Cortex of kidney (tissue), 1 donor: ENCODE measurements at places on chromosomes 11 and 22.

DNA sequence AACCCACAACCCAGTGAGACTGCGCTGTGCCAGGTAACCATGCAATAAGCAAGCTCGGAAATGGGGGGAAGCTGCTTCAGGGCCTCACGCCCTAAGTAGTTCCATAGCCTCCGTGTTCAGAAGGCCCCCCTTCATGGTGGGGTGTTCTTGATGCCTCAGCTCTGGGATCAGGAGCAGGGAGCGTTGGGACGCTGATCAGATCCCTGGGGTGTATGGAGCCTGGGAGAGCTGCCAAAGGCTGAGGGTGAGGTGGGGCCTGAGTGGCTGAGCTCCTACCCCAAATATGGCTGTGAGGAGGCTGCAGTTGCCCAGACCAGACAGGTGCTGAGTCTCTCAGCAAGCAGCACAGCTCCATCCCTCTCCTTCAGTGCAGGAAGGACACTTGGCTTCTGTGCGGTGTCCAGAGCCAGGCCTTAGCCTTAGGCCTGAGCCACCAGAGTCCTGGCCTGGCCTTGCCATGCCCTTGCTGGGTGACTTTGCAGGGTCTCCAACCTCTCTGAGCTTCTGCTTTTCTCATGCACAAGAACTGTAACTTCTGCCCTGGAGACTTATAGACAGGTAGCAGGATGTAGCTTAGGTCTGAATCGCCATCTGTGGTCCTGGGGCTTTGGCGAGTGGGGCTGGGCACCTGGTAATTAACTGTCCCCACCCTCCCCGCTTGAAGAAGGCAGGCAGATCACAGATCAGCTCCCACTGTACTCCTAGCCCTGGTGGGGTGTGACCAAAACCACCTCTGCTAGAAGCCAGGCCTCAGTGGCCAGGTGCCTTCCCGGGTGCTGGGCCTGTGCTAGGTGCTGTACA, 5.3 kb downstream of the MMP11 start:
- no peak for DNase-seq

- no peak for DNase-seq
Observed at GRCh38 chr22:46066691-46067090, 83.6 kb upstream of the PPARA start.

DNA sequence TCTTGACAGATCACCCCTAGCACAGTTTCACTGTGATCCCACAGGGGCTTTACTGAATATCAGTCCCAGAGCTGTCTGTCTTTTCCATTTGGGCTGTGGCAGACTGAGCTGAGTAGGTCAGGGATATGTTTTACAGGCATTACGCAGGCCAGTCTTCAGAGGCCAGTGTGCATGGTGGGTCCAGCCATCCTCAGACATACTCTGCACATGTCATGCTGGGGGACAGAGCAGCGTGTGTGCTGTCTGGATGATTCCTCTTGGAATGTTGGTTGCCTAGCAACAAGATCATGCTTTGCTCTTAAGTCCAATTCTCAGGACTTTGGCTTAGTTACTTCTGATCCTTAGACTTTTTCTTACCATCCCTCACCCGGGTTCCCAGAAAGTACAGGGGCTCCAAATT, 736.5 kb downstream of the DLG2 start:
- no peak for DNase-seq

- no peak for DNase-seq
Observed at GRCh38 chr22:44587737-44588310, 89.8 kb upstream of the RTL6 start.

DNA sequence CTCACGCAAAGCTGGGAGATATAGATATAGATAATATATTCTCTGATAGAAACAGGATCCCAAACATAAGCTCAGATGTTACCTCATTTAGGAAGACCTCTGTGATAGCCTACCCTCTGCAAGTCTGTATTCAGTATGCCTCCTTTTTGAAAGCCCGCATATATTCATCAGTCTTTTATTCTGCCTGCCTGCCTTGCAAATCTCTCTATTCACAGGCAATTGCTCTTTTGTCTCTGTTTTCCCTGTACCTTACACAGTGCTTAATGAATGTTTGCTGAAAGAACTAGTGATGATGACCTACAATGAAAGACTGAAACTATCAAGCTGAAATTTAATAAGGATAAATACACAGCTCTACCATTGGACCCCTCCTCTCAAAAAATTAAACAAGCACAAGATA, 18.4 kb downstream of the DEUP1 start:
- no peak for DNase-seq

DNA sequence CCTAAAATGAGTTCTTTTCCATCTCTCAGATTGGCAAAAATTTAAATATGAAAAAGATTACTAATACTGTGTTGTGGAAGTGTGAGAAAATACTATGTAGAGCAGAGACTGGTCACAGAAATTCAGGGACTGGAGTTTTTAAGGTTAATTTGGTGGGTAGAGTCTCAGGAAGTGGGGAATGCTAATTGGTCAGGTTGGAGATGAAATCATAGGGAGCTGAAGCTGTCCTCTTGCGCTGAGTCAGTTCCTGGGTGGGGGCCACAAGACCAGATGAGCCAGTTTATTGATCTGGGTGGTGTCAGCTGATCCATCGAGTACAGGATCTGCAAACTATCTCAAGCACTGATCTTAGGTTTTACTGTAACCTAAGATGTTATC, 29.4 kb upstream of the TMEM86A start:
- DNase-seq, result no peak

DNA sequence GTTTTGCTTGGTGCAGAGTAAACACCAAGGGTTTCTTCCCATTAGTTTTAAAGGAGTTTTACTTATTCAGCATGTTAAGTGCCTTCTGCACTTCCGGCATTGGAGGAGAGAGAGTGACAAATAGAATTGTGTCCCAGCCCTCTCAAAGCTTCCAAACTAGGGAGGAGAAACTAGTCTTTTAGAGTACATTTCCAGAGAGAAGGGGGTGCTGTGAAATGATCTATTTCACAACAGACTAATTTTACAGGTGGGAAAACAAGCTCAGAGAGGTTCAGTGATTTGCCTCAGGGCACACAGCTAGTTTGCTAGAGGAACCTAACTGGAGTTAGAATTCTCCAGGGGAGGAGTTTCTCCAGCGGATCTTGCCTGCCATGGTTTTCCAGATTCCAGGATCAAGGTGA, 12.6 kb downstream of the MPST start:
- no peak for DNase-seq

DNA sequence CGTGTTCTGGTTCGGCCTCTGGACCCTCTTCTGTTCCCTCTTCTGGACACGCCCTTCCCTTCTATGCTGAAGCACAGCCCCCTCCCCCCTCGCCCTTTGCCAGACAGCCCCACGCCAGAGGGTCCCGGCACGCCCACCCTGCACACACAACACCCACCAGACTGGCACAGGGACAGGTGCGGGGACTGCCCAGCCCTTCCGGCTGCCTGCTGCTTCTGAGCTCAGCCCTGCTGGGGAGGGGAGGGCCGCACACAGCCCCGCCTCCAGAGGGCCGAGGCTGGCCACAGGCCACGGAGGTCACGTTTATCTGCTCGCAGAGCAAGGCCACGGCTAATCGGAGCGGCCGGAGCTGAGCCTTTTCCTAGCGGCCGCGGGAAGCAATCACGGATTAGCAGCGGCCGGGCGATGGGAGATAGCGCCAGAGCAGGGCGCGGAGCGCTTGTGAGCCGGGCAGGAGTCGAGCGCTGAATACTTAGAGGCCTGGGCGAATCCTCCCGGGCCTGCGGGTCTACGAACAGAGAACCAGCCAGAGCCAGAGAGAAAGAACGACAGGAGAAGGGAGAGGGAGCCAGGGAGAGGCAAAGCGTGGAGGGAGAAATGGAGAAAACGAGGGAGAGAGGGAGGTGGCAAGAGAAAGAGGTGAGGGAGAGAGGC, 21.5 kb downstream of the OTUB1 start:
- no peak for DNase-seq

DNA sequence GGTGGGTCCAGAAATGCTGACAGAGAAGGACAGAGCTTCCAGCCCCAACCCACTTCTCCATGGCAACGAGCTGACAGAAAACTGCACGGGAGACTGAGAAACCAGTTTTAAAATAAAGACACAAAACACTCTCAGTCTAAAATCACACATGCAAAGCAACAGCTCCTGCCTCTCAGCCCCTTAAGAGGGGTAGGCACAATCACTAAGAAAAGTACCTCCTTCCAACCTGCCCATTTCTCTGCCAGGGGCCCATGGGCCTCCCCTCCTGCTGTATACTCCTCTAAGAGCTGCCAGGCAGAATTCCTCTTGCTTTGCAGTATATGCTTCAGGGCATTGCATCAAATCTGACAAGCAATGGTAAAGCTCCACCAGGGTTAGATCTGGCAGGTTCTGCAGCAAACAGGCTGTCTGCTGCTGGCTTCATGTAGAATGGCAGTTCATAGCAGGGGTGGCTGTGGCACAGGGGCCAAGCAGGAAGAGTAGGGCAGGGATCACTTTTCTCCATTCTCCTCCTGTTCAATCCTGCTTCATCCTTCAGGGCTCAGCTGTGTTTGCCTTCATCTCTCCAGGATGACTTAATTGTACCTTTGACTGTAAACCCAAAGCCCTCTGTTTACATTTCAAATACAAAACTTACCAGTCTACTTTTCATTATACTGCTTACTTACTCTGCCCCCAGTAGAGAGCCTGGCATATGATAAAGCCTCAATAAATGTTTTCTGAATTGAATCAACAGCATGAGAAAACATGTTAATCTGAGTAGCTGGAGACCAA, 77.7 kb downstream of the KCNC1 start:
- DNase-seq, result no peak

GRCh38 chr11:71908218-71908617, 20.2 kb downstream of the XNDC1N start:
- no peak for DNase-seq

DNA sequence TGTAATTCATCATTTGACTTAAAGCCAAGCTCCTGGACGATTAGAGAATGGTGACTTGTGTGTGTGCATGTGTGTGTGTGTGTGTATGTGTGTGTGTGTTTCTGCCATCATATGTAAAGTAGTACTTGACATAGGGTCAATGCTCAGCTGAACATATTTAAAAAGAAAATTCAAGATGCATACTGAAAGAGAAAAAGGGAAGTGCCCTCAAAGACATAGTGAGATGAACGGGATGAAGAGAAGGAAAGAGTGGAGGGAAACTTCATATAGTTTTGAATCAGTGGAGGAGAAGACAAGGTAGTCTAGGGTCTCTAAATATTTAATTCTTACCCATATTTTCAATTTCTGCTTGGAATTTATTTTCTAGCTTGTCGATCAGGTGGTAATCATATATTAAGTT, 4.0 kb downstream of the TCN1 start:
- no peak for DNase-seq

DNA sequence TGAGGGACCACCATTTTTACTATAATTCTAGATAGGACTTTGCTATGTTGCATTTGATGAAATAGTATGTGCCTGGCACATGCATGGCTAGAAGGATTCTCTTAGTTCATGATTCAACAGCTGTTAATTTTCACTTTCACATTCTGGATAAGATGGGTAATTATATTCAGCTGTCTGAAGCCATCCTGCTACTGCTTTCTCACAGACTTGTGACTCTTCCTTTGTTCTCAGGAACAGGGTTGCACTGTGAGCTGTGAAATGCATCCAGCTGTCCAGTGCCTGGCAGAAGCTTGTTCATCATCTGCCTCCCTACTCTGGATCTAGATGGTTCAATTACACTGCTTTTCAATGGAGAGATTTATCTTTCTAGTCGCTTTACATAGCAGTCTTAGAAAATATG, 610.1 kb upstream of the ANO5 start:
- DNase-seq, result no peak

DNA sequence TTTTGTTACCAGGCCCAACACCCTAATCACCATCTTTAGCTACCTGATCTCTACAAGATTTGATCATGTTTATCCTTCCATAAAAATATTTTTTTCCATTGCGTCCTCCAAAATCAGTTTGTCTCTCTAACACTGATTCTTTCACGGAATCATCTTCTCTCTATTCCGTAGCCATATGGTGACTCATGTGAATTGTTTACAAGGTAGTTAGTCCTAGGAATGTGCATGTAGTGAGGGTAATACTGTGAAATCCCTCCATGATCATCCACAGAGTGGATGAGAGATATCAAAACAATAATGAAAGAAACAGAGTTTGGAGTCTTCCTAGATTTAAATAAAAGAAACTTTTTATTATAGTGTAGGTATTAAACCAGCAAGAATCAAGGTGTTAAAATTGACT, 230.2 kb downstream of the METTL15 start:
- DNase-seq, result no peak

GRCh38 chr11:45881708-45882368, 3.6 kb upstream of the MAPK8IP1 start:
- no peak for DNase-seq

DNA sequence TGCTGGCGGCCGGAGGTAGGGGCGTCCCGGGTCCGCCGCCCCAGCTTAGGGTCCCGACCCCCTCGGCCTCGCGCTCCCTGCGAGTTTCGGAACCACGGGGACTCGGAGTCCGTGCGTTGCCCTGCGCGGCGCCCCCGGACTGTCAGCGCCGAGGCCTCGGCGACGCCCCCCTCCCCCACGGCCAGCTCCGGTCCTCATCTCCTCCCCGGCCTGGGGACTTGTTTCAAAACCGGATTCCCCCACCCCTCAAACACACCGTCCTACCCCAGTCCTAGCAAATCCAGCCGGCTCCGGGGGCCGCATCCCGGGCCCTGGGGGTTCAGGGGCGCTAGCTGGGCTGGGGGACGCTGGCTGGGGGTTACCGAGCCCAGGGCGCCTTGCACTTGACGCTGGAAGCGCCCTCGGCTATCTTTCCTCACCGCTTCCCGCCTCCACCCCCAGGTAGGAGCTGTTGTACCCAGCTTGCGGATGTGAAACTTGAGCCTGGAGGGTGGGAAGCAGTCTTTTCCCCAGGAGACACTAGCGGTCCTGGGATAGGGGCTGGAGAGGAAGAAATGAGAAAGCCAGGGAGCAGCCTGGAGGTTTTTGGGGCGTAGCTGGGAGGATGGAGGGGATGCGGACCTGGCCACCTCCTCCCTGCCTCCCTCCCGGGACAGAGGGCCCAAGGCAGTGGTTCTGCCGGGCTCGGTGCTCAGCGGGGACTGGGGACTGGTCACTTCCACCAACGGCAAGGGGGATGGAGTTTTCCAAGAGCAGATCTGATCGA, 550 bp downstream of the FBLN1 start:
- no peak for DNase-seq

DNA sequence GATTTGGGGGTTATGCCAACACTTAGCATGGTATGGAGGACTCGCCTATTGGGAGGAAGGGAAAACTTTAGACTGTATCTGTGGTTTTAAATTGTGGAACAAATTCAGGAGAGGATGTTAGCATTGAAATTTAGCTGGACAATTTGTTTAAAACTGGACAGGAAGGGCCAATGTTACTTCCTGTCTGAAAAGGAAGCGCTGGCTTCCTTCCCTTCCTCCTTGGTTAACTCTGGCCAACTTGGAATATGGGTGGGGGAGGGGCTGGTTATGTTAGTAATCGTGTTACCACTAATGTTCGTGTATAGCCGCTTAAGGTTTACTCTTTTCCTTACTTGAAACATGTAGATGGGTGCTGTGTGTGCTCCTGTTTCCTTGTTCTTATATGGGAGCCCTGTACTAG, 13.9 kb downstream of the CTNND1 start:
- no peak for DNase-seq

DNA sequence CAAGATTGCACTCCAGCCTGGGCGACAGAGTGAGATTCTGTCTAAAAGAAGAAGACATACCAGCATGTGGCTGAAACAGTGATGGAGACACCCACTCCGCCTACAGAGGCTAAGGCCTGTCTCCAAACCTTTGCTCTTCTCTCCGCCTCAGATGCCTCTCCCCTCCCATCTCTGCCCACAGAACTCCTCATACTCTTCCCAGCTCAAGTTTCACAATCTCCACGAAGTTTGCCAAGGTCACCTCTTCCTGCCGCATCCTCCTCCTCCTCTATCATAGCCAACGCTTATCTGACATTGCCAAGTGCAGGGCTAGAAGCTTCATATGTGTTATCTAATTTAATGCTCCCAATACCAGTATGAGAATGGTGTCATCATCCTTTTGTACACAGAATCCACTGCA, 25.9 kb upstream of the FBLN1 start:
- DNase-seq, result no peak
